ENCODE measurements at places on chromosomes 5 and 9.

- H3K27ac ChIP-seq: no peak overlapping the region
- peaks cover 17% of the 10 kb centered on the region for H3K4me1 ChIP-seq
- H3K27me3 ChIP-seq: peaks cover 30% of the 10 kb centered on the region
Measured at GRCh38 chr9:120890320-120891244, 13.6 kb upstream of the PHF19 start.

DNA sequence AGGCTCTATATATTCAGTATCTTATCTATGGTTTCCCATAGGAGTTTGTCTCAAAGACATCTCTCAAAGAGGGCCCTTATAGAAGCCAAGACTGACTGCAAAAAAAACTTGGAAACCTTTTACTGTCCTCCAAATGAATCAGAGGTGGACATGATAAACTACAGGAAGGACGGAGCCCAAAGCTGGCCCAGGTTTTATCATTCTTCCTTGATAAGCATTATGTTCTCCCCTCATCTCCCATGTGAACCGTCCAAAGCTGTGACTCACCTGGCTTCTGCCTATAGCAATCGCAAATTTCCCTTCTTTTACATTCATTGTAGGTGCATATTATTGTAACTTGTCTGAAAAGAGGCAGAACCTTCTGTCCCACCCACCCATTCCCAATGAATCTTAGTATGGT is 35.0 kb upstream of the NIM1K start:
- no peaks in the 10 kb centered on the region for H3K27me3 ChIP-seq
- no peak overlapping the region for H3K27ac ChIP-seq
- peaks cover 31% of the 10 kb centered on the region for H3K36me3 ChIP-seq
- no peak for DNase-seq
- no peak overlapping the region for H3K4me3 ChIP-seq
- H3K4me1 ChIP-seq: peaks cover 22% of the 10 kb centered on the region

- H3K27me3 ChIP-seq: no peaks in the 10 kb centered on the region
- H3K4me1 ChIP-seq: no peaks in the 10 kb centered on the region
- H3K27ac ChIP-seq: no peak within 1 kb of the TSS
Measured at GRCh38 chr9:135561391-135562234, at the start of gene PAEP. PAEP (plus strand) TSS chr9:135561756.

- peaks cover 51% of the 10 kb centered on the region for H3K4me1 ChIP-seq
- no peak for DNase-seq
- H3K27ac ChIP-seq: peak overlapping the region; percentile 99
- no peaks in the 10 kb centered on the region for H3K36me3 ChIP-seq
Measured at GRCh38 chr9:109319017-109319625, 1.7 kb downstream of the EPB41L4B start.

DNA sequence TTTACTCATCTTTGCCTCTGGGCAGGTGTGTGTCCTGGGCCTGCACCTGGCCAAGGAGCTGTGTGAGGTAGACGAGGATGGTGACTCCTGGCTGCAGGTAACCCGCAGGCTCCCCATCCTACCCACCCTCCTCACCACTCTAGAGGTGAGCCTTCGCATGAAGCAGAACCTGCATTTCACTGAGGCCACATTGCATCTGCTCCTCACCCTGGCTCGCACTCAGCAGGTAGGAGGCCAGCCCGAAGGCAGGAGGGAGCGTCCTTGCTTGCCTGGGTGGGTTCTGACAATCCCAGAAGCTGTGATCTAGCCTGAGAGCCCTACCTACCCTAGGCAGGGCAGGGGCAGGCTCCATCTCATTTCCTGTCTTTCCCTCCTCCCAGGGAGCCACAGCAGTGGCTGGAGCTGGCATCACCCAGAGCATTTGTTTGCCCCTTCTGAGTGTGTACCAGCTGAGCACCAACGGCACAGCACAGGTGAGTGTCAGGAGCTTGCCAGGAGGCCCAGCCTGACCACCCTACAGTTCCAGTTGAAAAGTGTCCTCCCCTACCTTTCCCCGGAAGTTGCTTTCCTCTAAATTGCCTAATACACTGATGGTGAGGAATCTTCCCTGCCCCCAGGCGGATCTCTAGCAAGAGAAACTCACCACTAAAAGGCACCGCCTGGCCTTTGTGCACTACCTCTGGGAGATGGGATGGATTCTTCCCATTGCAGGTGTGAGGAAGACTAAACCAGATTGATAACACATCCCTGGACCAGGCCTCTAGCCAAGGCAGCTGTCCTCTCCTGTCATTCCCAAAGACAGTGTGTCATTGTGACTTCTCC is 26.4 kb downstream of the SH3GLB2 start:
- H3K36me3 ChIP-seq: peaks cover 81% of the 10 kb centered on the region
- H3K4me1 ChIP-seq: 0 out of 2 replicates have a peak, but pooled peaks cover 2% of the 10 kb centered on the region
- no peak overlapping the region for H3K4me3 ChIP-seq
- no peak for DNase-seq
- no peaks in the 10 kb centered on the region for H3K27me3 ChIP-seq
- no peak overlapping the region for H3K27ac ChIP-seq

- no peak overlapping the region for H3K27ac ChIP-seq
- no peak for DNase-seq
- H3K27me3 ChIP-seq: no peaks in the 10 kb centered on the region
- H3K36me3 ChIP-seq: no peaks in the 10 kb centered on the region
Measured at GRCh38 chr5:137665678-137666460, 70.0 kb downstream of the KLHL3 start.

- peak overlapping the region; percentile 86 for H3K27ac ChIP-seq
- peaks cover 20% of the 10 kb centered on the region for H3K4me1 ChIP-seq
- peaks cover 6% of the 10 kb centered on the region for H3K36me3 ChIP-seq
- peak overlapping the region; percentile 91 for H3K4me3 ChIP-seq
Measured at GRCh38 chr9:137188086-137188489, 272 bp downstream of the ANAPC2 start.

GRCh38 chr9:77013206-77013931 is 6.1 kb upstream of the FOXB2 start:
- H3K27ac ChIP-seq: no peak overlapping the region
- peaks cover 56% of the 10 kb centered on the region for H3K4me1 ChIP-seq
- H3K4me3 ChIP-seq: peak overlapping the region; percentile 78
- no peaks in the 10 kb centered on the region for H3K36me3 ChIP-seq

GRCh38 chr9:129435291-129435690 is 185.6 kb downstream of the C9orf50 start:
- H3K36me3 ChIP-seq: no peaks in the 10 kb centered on the region
- H3K4me1 ChIP-seq: peaks cover 30% of the 10 kb centered on the region
- no peak overlapping the region for H3K27ac ChIP-seq
- no peak overlapping the region for H3K4me3 ChIP-seq

DNA sequence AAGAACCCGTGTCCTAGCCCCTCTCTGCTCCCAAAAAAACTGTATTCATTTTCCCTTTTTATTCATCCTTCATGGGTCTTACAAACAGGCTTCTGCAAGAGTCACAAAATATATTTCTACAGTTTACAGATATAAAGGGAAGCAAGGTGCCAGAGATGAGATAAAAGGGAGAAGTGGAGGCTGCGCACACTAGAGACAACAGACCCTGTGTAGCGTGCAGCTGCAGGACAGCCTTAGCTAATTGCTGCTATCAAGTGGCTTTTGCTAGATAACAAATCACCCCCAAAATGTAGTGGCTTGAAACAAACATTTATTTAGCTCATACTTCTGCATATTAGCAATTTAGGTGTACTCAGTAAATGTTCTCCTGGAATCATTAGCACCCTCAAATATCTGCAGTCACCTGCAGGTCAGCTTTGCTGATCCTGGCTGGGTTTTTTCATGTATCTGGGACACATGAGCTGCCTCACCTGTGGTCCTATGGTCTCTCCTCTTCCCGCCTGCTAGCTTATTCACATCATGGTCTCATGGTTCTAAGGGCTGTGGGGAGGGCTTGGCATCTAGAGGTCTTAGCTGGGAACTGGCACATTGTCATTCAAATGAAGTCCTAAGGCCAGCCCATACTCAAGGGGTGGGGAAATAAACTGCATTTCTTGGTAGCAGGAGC is 29.4 kb downstream of the ARHGEF37 start:
- peaks cover 11% of the 10 kb centered on the region for H3K36me3 ChIP-seq
- H3K4me3 ChIP-seq: no peak overlapping the region
- DNase-seq: no peak
- no peak overlapping the region for H3K27ac ChIP-seq
- peaks cover 8% of the 10 kb centered on the region for H3K4me1 ChIP-seq

DNA sequence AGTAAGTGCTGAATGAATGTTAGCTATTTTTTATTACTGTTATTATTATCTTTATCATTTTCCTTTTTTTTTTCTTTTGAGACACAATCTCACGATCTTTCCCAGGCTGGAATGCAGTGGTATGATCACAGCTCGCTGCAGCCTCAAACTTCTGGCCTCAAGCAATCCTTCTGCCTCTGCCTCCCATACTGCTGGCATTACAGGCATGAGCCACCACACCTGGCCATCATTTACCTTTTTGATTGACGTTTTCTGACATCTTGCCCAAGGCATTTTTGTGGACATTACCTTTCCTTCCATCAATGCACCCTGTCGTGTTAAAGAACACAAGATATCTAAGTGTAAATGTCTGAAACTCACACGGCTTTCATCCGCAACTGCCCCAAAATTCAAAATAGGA is 138.2 kb downstream of the GAS1 start:
- H3K27ac ChIP-seq: no peak overlapping the region
- no peak for DNase-seq
- no peaks in the 10 kb centered on the region for H3K36me3 ChIP-seq

GRCh38 chr5:67732471-67732870 is 483.1 kb upstream of the PIK3R1 start:
- no peaks in the 10 kb centered on the region for H3K27me3 ChIP-seq
- no peak for DNase-seq
- 0 out of 2 replicates have a peak, but pooled peaks cover 2% of the 10 kb centered on the region for H3K36me3 ChIP-seq
- no peak overlapping the region for H3K27ac ChIP-seq
- no peak overlapping the region for H3K4me3 ChIP-seq
- H3K4me1 ChIP-seq: peaks cover 30% of the 10 kb centered on the region
